ENCODE measurements at places on chromosomes 4 and X. TPM values are rescaled to one million over a fixed set of nuclear protein-coding genes. Genes with fewer than 3 reads are reported as not detected.

- H3K4me1 ChIP-seq: no peaks in the 10 kb centered on the region
- H3K27ac ChIP-seq: no peak overlapping the region
- no peak for DNase-seq
- no peaks in the 10 kb centered on the region for H3K36me3 ChIP-seq
- no peak overlapping the region for H3K4me3 ChIP-seq
- H3K27me3 ChIP-seq: no peaks in the 10 kb centered on the region
Observed at GRCh38 chr4:117512414-117512813, 427.0 kb upstream of the TRAM1L1 start.

DNA sequence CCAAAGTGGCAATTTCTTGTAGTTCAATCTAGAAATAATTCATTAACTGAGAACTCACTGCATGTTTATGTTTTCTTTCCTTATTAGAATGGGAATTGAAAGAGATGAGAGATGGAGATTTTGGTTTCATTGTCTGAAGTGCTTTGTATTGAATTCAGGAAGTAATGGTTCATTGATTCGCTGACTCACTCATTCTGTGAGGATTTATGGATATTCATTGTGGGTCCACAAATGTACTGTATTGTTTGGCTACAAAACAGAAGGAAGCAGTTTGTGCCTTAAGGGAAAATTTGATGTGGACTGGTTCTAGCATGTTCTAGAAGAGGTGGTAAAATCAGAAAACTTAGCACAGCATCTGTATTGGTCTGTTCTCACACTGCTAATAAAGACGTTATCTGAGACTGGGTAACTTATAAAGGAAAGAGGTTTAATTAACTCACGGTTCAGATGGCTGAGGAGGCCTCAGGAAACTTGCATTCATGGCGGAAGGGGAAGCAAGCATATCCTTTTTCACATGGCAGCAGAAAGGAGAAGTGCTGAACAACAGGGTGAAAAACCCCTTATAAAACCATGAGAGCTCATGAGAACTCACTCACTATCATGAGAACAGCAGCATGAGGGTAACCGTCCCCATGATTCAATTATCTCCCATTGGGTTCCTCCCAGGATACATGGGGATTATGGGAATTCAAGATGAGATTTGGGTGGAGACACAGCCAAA lies 132.3 kb upstream of the VCX3A start:
- no peak overlapping the region for H3K4me3 ChIP-seq
- no peak overlapping the region for H3K27ac ChIP-seq
- H3K27me3 ChIP-seq: no peaks in the 10 kb centered on the region
- DNase-seq: peak; percentile 40
- H3K4me1 ChIP-seq: no peaks in the 10 kb centered on the region

GRCh38 chr4:150007512-150007911 lies 70.7 kb upstream of the DCLK2 start:
- no peak for DNase-seq
- H3K4me1 ChIP-seq: peaks cover 36% of the 10 kb centered on the region
- H3K27ac ChIP-seq: no peak overlapping the region
- H3K27me3 ChIP-seq: no peaks in the 10 kb centered on the region
- no peak overlapping the region for H3K4me3 ChIP-seq

DNA sequence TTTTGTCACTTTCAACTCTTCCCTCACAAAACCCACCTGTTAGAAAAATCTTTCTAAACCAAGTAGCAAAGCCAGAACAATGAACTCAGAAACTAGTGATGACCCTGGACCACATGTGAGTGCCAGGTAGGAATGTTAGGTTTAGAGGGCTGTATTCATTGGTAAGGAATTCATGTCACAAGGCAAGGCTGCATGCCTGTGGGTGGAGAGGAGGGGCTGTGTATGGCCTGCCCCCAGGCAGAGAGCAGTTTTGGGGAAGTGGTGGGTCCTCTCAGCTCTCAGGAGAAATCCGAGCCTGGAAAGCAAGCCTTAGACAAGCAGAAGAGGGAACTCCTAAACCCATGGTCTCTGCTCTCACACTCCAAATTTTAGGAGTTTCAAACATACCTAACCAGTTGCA lies 2.4 kb downstream of the RNF175 start:
- no peak for DNase-seq
- H3K27ac ChIP-seq: no peak overlapping the region
- H3K4me3 ChIP-seq: no peak overlapping the region
- no peaks in the 10 kb centered on the region for H3K27me3 ChIP-seq

- H3K27ac ChIP-seq: no peak overlapping the region
- DNase-seq: no peak
- no peak overlapping the region for H3K4me3 ChIP-seq
- H3K36me3 ChIP-seq: no peaks in the 10 kb centered on the region
- H3K4me1 ChIP-seq: peaks cover 6% of the 10 kb centered on the region
- H3K27me3 ChIP-seq: no peaks in the 10 kb centered on the region
Observed at GRCh38 chr4:47049347-47049746, 18.0 kb downstream of the GABRB1 start.

GRCh38 chr4:48093991-48094416 lies 40.0 kb downstream of the TXK start:
- peak overlapping the region; percentile 27 for H3K27ac ChIP-seq
- no peaks in the 10 kb centered on the region for H3K36me3 ChIP-seq
- no peaks in the 10 kb centered on the region for H3K27me3 ChIP-seq
- H3K4me3 ChIP-seq: no peak overlapping the region

DNA sequence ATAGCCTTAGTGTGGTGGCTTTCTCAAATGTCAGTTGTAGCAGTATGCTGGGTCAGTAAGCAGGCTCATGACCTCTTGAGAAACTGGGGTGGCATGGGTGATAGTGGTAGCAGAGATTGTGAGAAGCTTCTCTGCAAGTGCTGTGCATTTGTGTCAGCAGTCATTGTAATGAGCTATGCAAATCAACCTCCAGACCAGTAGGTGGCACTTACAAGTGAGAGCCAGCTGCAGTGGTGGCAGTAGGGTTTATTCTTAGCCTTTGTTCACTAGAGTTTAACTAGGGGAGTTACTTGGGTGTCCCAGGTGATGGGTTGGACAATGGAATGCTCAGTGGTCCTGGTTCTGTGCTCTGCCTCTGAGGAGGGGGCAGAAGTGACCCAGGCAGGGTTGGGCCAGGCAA lies 818.7 kb downstream of the PCDH7 start:
- H3K27ac ChIP-seq: no peak overlapping the region
- H3K36me3 ChIP-seq: no peaks in the 10 kb centered on the region
- no peaks in the 10 kb centered on the region for H3K27me3 ChIP-seq
- no peaks in the 10 kb centered on the region for H3K4me1 ChIP-seq
- H3K4me3 ChIP-seq: no peak overlapping the region

DNA sequence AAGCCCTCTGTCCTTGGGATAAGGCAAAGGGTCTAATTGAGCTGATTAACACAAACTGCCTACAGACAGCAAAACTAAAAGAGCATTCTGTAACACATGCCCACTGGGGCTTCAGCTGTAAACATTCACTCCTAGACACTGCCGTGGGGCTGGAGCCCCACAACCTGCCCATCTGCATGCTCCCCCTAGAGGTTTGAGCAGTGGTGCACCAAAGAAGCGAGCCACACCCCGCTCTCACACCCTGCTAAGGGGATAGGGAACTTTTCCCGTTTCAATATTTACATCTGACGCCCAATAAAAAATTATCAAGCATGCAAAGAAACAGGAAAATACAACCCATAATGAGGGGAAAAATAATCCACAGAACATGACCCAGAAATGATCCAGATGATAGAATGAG lies 46.9 kb upstream of the HSD17B10 start:
- H3K4me1 ChIP-seq: no peaks in the 10 kb centered on the region
- H3K27ac ChIP-seq: no peak overlapping the region
- H3K4me3 ChIP-seq: no peak overlapping the region
- no peaks in the 10 kb centered on the region for H3K36me3 ChIP-seq
- DNase-seq: peak; percentile 33

SLC25A6 gene
- total RNA-seq: 423 TPM

DNA sequence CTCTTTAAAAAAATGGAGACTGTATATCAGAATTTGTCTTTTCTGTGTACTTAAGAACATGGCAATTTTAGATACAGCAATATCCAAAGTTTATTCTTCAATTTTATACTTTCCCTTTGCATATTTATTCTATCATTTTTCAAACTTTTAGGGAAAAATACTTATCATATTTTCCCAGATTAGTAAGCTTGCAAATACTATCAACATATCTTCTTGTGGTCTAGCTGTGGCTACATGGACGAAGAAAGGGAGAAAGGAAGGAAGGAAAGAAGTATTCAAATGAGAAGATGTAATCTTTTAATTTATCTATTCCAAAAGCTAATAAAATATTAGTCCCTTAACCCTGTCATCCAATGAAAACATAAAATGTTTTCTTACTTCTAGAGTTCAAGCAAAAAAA lies 797.8 kb upstream of the GALNTL6 start:
- DNase-seq: no peak
- H3K36me3 ChIP-seq: no peaks in the 10 kb centered on the region
- no peaks in the 10 kb centered on the region for H3K4me1 ChIP-seq
- H3K4me3 ChIP-seq: no peak overlapping the region
- no peak overlapping the region for H3K27ac ChIP-seq

DNA sequence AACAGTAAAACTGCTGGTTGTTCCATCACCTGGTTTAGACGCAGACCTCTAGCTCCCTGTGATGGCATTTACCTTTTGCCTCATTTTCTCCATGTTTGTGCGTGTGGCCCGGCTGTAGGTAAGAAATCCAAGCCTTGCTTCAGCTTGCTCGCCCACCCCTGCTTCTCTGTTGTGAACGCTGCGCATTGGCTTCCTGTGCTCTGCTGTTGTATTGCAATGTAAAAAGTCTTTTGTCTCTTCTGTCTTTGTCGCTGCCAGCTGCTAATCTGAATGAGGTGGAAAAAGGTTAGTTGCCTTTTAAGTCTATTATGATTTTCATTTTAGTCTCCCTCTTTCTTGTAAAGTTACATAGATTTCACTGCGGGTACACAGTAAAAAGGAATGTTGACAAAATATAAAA lies 127.3 kb upstream of the PACRGL start:
- no peaks in the 10 kb centered on the region for H3K36me3 ChIP-seq
- H3K4me3 ChIP-seq: no peak overlapping the region
- no peak overlapping the region for H3K27ac ChIP-seq
- peaks cover 3% of the 10 kb centered on the region for H3K4me1 ChIP-seq
- H3K27me3 ChIP-seq: no peaks in the 10 kb centered on the region
- DNase-seq: no peak

DNA sequence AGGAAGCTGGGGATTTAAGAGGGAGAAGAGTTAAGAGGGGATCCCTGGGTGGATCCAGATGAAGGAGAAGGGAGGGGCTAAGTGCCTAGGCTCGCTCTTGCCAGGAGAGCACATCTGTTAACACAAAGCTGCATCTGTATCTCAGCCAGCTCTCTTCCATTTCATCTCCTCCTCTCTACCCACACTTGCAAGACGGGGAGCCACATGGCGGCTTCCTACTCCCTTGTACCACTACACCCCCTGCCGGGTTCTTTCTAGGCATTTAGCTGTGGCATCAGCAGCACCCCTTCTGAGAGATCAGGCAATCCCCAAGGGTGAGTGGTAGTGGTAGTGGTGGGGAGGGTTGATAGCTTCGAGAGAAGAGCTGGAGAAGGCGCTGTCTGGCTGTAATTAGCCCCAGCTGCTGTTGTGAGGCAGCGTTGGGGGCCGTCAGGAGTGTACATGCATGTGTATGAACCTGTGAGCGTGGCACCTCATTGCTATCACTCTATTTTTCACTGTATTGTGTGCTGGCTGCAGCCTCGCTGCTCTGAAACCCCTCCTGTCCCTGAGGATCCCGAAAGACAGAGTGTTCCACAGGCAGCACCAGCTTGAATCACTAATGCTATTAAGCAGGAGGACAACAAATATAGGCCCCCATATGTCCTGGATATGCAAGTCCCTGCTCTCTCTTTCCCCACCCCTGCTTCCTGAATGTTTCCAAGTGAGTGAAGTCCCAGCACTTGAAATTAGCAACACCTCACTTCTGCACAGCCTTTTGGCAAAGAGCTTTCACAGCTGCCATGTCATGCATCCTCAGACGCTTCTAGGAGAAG lies 73.7 kb downstream of the RTL9 start:
- H3K4me3 ChIP-seq: peak overlapping the region; percentile 11
- H3K36me3 ChIP-seq: no peaks in the 10 kb centered on the region
- peak; percentile 39 for DNase-seq
- H3K27me3 ChIP-seq: no peaks in the 10 kb centered on the region
- no peak overlapping the region for H3K27ac ChIP-seq
- peaks cover 11% of the 10 kb centered on the region for H3K4me1 ChIP-seq

GRCh38 chrX:143781103-143781502 lies 60.6 kb upstream of the SPANXN2 start:
- H3K4me1 ChIP-seq: no peaks in the 10 kb centered on the region
- no peaks in the 10 kb centered on the region for H3K27me3 ChIP-seq
- no peak overlapping the region for H3K27ac ChIP-seq
- DNase-seq: no peak

DUSP9 gene
- total RNA-seq: 1.4 TPM

DNA sequence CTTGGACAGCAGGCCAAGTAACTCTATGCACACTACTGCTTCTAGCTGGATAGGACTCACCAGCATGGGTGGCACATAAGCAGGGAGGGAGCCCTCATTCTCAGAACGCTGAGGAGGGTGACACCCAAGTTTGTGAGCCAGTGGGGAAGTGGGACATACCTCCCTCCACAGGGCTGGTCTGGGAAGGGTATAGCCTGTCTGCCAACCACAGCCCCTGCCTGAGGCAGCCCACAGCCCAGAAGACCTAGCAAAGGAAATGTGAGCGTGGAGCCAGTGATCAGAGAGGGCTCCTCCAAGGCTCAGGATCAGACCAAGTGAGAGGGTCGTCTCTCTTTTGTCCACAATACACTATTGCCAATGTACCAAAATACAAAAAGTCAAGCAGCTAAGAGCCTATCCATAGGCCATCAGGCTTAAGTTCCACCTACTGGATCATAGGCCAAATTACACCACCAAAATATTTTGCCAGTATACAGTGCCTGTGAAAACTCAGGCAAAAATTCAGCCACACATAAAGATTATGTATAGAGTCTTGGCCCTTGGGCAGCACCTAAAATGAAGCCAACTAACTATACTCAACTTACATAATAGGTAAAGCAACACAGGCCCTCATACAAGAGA lies 1203.1 kb downstream of the PCDH18 start:
- no peaks in the 10 kb centered on the region for H3K4me1 ChIP-seq
- H3K4me3 ChIP-seq: no peak overlapping the region
- H3K27ac ChIP-seq: no peak overlapping the region
- no peaks in the 10 kb centered on the region for H3K27me3 ChIP-seq

DNA sequence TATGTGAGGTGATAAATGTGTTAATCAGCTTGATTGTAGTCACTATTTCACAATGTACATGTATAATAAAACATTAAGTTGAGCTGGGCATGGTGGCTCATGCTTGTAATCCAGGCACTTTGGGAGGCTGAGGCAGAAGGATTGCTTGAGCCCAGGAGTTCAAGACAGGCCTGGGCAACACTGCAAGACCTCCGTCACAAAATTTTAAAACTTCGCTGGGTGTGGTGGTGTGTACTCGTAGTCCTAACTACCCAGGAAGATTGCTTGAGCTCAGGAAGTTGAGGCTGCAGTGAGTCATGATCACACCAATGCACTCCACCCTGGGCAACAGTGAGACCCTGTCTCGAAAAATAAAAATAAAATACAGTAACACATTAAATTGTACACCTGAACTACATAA lies 20.1 kb downstream of the LYAR start:
- H3K4me1 ChIP-seq: no peaks in the 10 kb centered on the region
- peaks cover 58% of the 10 kb centered on the region for H3K36me3 ChIP-seq
- H3K27ac ChIP-seq: no peak overlapping the region
- DNase-seq: no peak

PABPC1L2A gene
- not detected for total RNA-seq

GRCh38 chrX:130799393-130799792 lies 103.6 kb downstream of the ENOX2 start:
- no peaks in the 10 kb centered on the region for H3K36me3 ChIP-seq
- no peak for DNase-seq
- H3K4me3 ChIP-seq: no peak overlapping the region
- H3K27me3 ChIP-seq: peaks cover 6% of the 10 kb centered on the region
